ENCODE measurements at places on chromosomes 4 and X.

DNA sequence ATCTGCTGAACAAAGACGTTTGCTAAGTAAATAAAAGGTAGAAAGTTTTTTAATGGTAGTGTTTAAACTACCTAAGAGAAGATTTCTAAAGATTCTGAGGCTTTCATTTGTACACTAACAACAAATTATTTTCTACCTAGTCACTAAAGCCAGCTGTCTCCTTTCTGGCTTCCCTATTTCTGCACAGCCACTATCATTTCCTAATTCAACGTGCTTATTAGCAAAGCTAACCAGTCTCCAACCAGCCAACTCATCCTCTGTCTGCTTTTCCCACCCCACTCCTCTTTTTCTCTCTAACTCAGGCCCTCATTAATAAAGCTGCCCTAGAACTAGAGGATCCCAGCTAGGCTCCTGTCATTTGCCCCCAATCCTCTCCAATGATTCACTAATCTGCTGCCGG is 118.2 kb downstream of the ZNF827 start:
- no peak for DNase-seq

DNA sequence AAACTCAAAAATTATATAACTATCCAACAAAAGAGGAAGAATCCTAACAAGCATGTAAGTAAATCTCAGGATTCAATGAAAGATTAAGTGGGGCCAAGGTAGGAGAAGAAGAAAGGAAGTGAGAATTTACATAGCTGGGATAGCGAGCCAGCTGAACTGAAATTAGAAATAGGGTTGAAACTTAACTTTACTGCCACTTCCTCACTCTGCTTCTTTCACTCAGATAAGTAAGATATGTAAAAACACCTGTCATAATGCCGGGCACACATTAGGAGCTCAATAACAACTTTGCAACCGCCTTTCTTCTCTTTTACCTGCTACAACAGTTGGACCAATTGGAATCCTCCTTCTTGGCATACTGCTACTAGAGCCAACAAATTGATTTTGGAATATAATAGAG is 129.4 kb downstream of the CNKSR2 start:
- no peak for DNase-seq

DNA sequence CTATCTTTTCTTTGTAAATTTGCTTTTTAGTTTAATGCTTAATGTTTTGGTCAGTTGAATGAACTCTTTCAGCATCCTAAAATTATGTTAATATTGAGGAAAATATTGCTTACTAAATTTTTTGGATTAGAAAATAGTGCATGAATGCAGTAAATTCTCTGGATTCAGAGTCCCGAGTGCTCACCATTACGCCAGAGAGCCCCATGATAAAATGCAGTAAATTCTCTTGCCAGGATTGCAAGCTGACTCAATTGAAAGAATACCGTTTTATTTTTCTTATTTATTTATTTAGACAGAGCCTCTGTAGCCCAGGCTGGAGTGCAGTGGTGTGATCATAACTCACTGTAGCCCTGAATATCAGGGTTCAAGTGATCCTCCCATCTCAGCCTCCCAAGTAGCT is 60.9 kb upstream of the ENPEP start:
- DNase-seq: no peak

DNA sequence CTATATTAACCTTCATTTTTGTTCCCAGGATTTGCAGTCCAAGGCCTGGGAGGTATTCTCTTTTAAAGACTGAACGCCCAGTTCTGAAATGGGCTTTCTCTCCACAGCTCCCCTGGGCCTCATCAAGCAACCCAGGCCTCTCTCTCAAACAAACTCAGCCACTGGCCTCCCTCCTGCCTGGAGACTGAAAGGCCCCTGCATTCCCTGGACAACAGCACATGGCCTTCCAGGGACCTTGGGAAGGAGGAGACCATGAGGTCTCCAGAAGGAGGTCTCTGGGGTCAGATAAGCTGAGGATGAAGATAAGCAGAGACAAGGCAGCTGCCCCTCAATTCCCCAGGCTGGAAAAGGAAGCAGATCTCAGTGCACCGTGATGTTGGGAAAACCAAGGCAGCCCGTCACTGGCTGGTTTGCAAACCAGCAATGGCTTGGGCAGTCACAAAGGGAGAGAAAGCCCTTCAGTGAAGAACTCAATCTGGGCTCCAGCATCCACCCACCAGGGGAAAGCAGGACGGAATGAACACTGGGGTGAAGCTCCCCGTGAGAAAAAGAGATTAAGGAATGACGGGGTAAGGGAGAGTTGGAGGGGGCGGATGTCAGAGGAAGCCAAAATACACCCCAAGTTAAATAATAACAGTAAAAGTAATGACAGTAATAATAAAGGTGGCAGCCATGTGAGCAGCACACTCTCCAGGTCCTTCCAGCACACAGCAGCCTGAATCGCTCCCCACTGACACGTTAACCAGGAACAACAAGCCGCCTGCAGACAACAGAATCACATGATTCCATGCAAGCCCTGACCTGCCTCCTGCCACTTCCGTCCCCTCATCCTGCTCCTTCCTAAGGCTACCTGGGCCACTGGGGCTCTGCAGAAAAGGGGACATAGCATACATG is 22.3 kb downstream of the AMOT start:
- no peak for DNase-seq

DNA sequence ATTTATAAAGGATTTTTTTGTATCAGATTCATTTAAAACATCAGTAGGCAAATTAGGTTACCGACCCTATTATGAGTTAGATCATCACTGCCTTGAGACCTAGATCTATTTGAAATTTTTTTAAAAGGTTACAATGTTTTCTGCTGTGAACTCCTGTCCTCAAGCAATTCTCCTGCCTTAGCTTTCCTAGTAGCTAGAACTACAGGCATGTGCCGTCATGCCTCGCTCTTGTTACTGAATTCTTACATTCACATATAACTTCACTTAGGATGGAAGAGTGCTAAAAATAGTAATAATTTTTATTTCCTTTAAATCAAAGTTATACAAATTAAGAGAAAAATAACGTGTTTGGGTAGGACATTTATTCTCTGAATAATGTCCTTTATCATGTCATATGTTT is 75.5 kb upstream of the MAOA start:
- no peak for DNase-seq

DNA sequence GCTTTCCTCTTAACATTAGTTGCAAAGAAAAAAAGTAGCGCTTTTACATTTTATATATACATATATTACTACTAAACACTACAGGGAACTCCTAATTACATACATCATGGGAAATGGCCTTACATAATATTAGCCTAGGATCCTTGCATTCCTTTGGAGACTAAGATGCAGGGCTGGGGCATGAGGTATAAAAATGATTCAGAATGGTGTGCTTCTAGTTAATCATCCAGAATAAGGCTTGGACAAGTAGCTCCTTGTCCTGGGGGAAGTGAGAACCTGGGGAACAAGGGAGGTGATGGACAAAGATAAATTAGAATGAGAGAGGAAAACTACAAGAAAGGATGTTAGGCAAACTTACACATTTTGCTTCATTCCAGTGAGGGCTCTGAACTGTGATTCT is 3.0 kb upstream of the GUCY2F start:
- DNase-seq: no peak

- no peak for DNase-seq
These were observed 199.0 kb upstream of the NUDT6 start for GRCh38 chr4:123121241-123121907.

DNA sequence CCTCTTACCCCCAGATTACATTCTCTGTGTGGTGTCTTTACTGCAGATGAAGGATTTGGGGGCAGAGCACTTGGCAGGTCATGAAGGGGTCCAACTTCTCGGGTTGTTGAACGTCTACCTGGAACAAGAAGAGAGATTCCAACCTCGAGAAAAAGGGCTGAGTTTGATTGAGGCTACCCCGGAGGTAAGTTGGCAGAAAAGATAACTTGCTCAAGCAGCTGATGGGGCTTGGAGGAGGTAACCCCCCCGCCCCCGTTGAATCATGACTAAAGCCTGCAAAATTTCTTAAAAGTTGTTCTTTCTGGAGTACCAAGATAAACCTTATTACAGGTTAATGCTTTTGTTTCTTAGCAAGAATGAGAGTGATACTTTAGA is 1.5 kb downstream of the CCNG2 start:
- peak; percentile 35 for DNase-seq

DNA sequence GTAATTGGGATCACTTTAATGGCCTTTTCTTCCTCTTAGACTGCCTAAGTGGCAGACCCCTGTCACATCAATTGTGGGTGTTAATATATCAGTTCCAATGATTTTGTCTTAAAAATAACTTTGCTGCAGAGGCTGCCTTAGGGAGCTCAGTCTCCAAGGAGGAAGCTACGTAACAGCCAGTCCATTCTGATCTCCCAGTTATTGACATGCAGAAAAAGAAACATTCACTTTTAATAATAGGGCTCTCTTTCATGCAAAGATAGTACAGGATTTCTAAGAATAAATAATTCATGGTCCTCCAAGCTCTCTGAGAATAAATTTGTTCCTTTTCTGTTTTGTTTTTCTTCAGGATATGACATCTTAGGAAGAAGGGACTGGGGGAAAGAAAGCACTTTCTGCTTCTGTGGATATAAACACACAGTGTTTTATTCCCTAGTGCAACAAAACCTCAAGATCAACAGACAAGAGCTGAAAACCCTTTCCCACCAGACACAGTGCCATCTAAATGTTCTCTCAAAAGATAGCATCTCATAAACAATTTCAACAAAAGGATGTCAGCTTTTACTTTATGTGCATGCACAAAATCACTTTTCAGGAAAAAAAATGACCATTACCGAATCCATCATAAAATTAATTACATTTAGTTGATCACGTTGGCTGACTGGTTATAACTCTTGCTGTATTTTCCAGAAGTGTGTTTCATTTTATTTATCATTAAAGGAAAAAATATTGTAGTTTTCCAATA is 372.4 kb upstream of the SLC7A11 start:
- DNase-seq: no peak

GRCh38 chrX:3177851-3178250 is 136.6 kb downstream of the ARSF start:
- no peak for DNase-seq

- no peak for DNase-seq
These were observed 37.7 kb downstream of the CLCN5 start for GRCh38 chrX:49960061-49960460.

DNA sequence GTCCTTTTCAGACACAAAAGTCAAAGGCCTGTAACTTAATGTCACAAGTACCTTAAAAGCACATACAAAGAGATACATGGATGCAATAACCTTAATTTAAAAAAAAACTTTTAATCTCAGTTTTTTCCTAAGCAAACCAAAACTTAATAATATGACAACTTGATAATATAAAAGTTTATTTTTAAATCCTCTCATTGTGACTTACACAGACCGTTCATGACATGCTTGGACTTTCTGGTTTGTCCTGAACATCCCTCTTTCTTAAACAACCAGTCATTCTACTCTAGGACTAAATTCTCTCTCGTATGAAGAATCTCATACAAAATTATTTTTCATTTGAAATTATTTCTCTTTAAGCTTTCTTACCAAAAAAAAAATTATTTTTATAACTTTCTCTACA is 43.1 kb upstream of the CYP2U1 start:
- no peak for DNase-seq

- DNase-seq: peak; percentile 7
These were observed 96.6 kb downstream of the PHKA2 start for GRCh38 chrX:18887177-18887824.

GRCh38 chr4:8345946-8346814 is 76.6 kb downstream of the HTRA3 start:
- DNase-seq: no peak

- DNase-seq: peak; percentile 1
These were observed 15.3 kb downstream of the SEPSECS start for GRCh38 chr4:25144870-25145481.
